ENCODE measurements at places on chromosomes 2 and 18.

GRCh38 chr2:8790739-8791162 is 46.7 kb downstream of the KIDINS220 start:
- no peak overlapping the region for H3K27ac ChIP-seq
- H3K36me3 ChIP-seq: peaks cover 37% of the 10 kb centered on the region
- H3K27me3 ChIP-seq: no peaks in the 10 kb centered on the region
- H3K4me3 ChIP-seq: no peak overlapping the region

GRCh38 chr2:43453179-43454170 is 142.4 kb downstream of the THADA start:
- no peak for DNase-seq
- no peaks in the 10 kb centered on the region for H3K27me3 ChIP-seq
- no peak overlapping the region for H3K4me3 ChIP-seq
- H3K4me1 ChIP-seq: peaks cover 29% of the 10 kb centered on the region
- no peak overlapping the region for H3K27ac ChIP-seq
- peaks cover 22% of the 10 kb centered on the region for H3K36me3 ChIP-seq

GRCh38 chr2:241770936-241771285 is 5.7 kb upstream of the GAL3ST2 start:
- no peaks in the 10 kb centered on the region for H3K36me3 ChIP-seq
- no peak overlapping the region for H3K4me3 ChIP-seq
- H3K27ac ChIP-seq: no peak overlapping the region
- H3K27me3 ChIP-seq: no peaks in the 10 kb centered on the region
- DNase-seq: no peak

GRCh38 chr2:160454070-160454797 is 39.4 kb downstream of the RBMS1 start:
- peaks cover 6% of the 10 kb centered on the region for H3K4me1 ChIP-seq
- no peaks in the 10 kb centered on the region for H3K27me3 ChIP-seq
- no peak for DNase-seq
- peaks cover 5% of the 10 kb centered on the region for H3K36me3 ChIP-seq
- H3K4me3 ChIP-seq: no peak overlapping the region

DNA sequence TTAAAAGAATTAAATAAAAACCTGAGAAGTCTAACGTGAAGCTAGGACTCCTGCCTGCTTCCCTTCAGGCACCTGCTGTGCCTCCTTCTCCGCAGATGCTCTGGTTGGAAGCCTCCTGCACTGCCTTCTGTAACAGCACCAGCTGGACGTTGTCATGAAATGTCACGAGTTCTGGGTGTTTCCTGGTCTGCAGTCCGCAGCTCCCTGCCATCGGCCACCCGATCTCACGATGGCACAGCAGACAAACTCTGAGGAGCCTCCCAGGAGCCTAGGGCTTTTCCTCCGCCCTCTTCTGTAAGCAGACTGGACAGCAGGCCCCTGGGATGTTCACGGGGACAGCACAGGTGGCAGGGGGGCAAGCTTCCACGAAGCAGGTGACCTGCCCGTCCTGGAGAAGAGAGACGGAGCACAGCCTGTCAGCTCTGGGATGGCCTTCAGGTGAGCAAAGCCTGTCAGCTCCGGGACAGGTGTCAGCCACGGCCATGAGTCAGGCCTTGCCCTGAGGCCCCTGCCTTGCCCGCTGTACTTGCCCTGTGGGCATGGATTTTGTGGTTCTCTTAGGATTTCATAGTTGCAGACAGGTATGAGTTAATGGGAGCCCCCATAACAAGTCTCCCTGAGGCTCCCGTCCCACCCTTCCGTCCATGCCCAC is 110.3 kb downstream of the PXDN start:
- no peaks in the 10 kb centered on the region for H3K27me3 ChIP-seq
- DNase-seq: no peak
- H3K27ac ChIP-seq: no peak overlapping the region
- H3K36me3 ChIP-seq: no peaks in the 10 kb centered on the region
- H3K4me1 ChIP-seq: no peaks in the 10 kb centered on the region

GRCh38 chr2:44071454-44072046 is 75.8 kb upstream of the LRPPRC start:
- H3K27me3 ChIP-seq: peaks cover 2% of the 10 kb centered on the region
- H3K4me1 ChIP-seq: no peaks in the 10 kb centered on the region
- H3K4me3 ChIP-seq: no peak overlapping the region
- no peak for DNase-seq
- H3K27ac ChIP-seq: no peak overlapping the region

DNA sequence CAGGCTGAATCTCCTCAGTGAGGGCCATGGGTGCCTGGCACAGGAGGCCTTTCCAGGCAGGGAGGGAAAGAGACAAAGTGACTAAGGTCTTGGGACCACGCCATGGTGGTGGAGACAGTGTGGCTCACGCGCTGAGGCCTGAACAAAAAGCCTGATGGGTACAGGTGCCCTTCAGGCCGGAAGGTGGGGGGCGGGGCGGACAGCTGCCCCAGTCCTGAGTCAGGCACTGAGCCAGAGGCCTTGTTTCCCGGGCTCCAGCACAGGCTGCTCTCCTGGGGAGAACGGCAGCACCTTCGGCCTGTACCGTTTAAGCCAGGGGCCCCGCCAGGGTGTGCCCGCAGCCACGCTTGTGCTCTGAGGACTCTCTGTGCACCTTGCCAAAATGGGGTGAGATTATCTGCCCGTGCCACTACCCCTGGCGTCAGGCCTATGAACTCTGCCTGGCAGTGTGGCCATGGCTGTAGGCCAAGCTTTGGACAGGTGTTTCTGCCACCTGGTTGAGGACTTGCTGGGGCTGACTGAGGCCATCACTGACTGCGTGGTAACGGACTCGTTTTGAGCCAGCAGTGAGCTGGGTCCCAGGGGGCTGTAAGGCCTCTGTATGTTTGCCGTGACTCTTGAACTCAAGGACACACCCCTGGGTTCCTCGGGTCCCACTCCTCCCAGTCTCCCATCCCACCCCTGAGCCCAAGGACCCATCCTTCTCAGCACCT is 31.7 kb upstream of the DNMT3A start:
- peaks cover 23% of the 10 kb centered on the region for H3K4me1 ChIP-seq
- H3K27ac ChIP-seq: no peak overlapping the region
- no peak overlapping the region for H3K4me3 ChIP-seq
- H3K36me3 ChIP-seq: peaks cover 9% of the 10 kb centered on the region

- H3K4me3 ChIP-seq: no peak overlapping the region
- DNase-seq: no peak
- peaks cover 1% of the 10 kb centered on the region for H3K27me3 ChIP-seq
- no peaks in the 10 kb centered on the region for H3K36me3 ChIP-seq
- H3K27ac ChIP-seq: no peak overlapping the region
- no peaks in the 10 kb centered on the region for H3K4me1 ChIP-seq
These were observed 195.4 kb upstream of the HDAC4 start for GRCh38 chr2:239596253-239596652.

GRCh38 chr2:74515271-74515980 is 1.2 kb downstream of the TLX2 start:
- H3K27ac ChIP-seq: peak overlapping the region; percentile 49
- peaks cover 66% of the 10 kb centered on the region for H3K27me3 ChIP-seq
- peak overlapping the region; percentile 77 for H3K4me3 ChIP-seq
- peaks cover 16% of the 10 kb centered on the region for H3K4me1 ChIP-seq
- DNase-seq: no peak

GRCh38 chr2:234565201-234565600 is 68.3 kb upstream of the ARL4C start:
- no peak for DNase-seq
- no peak overlapping the region for H3K27ac ChIP-seq
- H3K36me3 ChIP-seq: no peaks in the 10 kb centered on the region
- no peak overlapping the region for H3K4me3 ChIP-seq
- H3K27me3 ChIP-seq: peaks cover 2% of the 10 kb centered on the region

DNA sequence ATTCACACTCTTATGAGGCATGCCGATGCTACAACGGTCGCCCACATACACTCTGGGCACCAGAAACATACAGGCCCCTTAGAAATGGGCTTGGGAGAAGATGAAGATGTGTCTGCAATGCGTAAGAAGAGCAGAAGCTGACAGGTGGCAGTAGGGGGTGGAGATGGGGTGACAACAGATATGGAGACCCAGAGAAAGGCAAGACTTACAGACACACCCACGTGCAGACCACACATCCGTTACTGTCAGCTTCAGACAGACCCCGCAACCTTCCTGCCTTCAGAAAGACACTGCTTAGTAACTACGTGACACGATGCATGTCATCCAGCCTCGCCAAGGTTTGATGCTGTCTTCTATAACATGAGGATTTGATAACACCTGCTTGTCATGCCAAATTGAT is 89.5 kb downstream of the ZFP36L2 start:
- H3K4me1 ChIP-seq: peaks cover 76% of the 10 kb centered on the region
- peak; percentile 76 for DNase-seq
- peaks cover 8% of the 10 kb centered on the region for H3K36me3 ChIP-seq
- peak overlapping the region; percentile 94 for H3K27ac ChIP-seq
- H3K4me3 ChIP-seq: peak overlapping the region; percentile 51

GRCh38 chr2:172864182-172864581 is 128.5 kb downstream of the RAPGEF4 start:
- no peak for DNase-seq
- H3K4me1 ChIP-seq: no peaks in the 10 kb centered on the region
- H3K27ac ChIP-seq: no peak overlapping the region
- peaks cover 13% of the 10 kb centered on the region for H3K27me3 ChIP-seq

- peaks cover 58% of the 10 kb centered on the region for H3K27me3 ChIP-seq
- no peaks in the 10 kb centered on the region for H3K36me3 ChIP-seq
- no peak overlapping the region for H3K27ac ChIP-seq
- no peak overlapping the region for H3K4me3 ChIP-seq
These were observed 1.5 kb upstream of the INHBB start for GRCh38 chr2:120344214-120344975.

- no peaks in the 10 kb centered on the region for H3K27me3 ChIP-seq
- H3K4me1 ChIP-seq: no peaks in the 10 kb centered on the region
- no peak for DNase-seq
- H3K27ac ChIP-seq: no peak overlapping the region
- H3K36me3 ChIP-seq: no peaks in the 10 kb centered on the region
- H3K4me3 ChIP-seq: no peak overlapping the region
These were observed 284.9 kb downstream of the OSR1 start for GRCh38 chr2:19073522-19073921.

- peaks cover 74% of the 10 kb centered on the region for H3K4me1 ChIP-seq
- DNase-seq: peak; percentile 45
- peaks cover 9% of the 10 kb centered on the region for H3K36me3 ChIP-seq
- H3K27me3 ChIP-seq: no peaks in the 10 kb centered on the region
- H3K27ac ChIP-seq: peak overlapping the region; percentile 94
These were observed 1.7 kb downstream of the TMBIM1 start for GRCh38 chr2:218290316-218291261.

- peaks cover 4% of the 10 kb centered on the region for H3K27me3 ChIP-seq
- no peaks in the 10 kb centered on the region for H3K4me1 ChIP-seq
- H3K4me3 ChIP-seq: no peak overlapping the region
- DNase-seq: no peak
- no peaks in the 10 kb centered on the region for H3K36me3 ChIP-seq
These were observed 23.6 kb downstream of the PARD6G start for GRCh38 chr18:80223581-80224148.

DNA sequence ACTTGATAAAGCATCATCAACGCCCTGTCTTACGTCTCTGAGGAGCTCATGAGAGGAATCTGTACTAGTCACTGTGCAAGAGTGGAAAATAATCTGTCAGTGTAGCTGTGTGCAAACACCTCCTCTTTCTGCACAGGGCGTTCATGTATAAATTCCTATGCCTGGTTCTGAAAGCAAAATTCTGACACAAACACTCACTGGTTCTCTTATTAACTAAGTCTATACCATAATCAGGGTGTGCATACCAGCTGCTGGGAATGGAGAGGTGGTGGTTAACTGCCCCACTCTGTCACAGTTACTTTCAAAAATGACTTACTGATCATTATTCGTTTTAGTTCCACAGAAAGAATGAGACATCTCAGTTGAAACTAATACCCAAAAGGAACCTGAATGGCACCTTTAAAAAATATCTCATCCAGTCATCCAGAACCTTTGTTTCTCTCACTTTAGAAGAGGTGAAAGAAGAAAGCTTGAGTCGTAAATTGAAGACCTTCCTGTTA is 35.7 kb downstream of the STK39 start:
- peaks cover 7% of the 10 kb centered on the region for H3K36me3 ChIP-seq
- peaks cover 53% of the 10 kb centered on the region for H3K4me1 ChIP-seq
- peak overlapping the region; percentile 0 for H3K4me3 ChIP-seq
- DNase-seq: no peak

DNA sequence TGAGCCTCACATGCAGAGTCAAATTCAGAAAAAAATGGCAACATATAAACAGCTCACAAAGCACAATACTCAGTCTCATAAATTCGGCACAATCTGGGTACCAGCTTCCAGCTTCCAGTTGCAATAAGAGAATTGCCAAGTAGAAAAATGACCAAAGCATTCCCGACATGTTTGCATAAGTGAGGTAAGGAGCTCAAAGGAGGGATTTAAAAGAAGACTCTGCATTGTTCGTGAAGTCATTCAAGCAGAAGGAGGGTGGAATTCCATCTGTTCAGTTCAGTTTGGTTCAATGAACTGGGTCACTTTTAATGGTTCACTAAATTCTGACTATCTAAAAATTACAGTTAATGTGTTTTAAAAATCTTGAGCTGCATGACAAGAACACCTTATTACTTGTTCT is 106.7 kb upstream of the KLHL14 start:
- no peak overlapping the region for H3K4me3 ChIP-seq
- H3K27ac ChIP-seq: no peak overlapping the region
- H3K4me1 ChIP-seq: no peaks in the 10 kb centered on the region
- H3K27me3 ChIP-seq: no peaks in the 10 kb centered on the region

- peaks cover 25% of the 10 kb centered on the region for H3K4me1 ChIP-seq
- no peak overlapping the region for H3K4me3 ChIP-seq
- no peak for DNase-seq
- H3K36me3 ChIP-seq: peaks cover 5% of the 10 kb centered on the region
These were observed 74.6 kb upstream of the ZFP36L2 start for GRCh38 chr2:43300781-43301583.

- no peaks in the 10 kb centered on the region for H3K27me3 ChIP-seq
- H3K4me3 ChIP-seq: no peak overlapping the region
- no peak for DNase-seq
- no peak overlapping the region for H3K27ac ChIP-seq
- H3K4me1 ChIP-seq: no peaks in the 10 kb centered on the region
These were observed 460.8 kb upstream of the REG3G start for GRCh38 chr2:78564666-78565065.

GRCh38 chr2:102055346-102055990 is 63.7 kb downstream of the IL1R2 start:
- H3K27me3 ChIP-seq: peaks cover 2% of the 10 kb centered on the region
- no peak for DNase-seq
- H3K36me3 ChIP-seq: peaks cover 1% of the 10 kb centered on the region
- no peak overlapping the region for H3K27ac ChIP-seq
- no peak overlapping the region for H3K4me3 ChIP-seq
- H3K4me1 ChIP-seq: no peaks in the 10 kb centered on the region

- H3K4me3 ChIP-seq: no peak overlapping the region
- peaks cover 10% of the 10 kb centered on the region for H3K4me1 ChIP-seq
- no peak overlapping the region for H3K27ac ChIP-seq
These were observed 21.1 kb downstream of the GPR35 start for GRCh38 chr2:240646176-240646899.

GRCh38 chr2:42345986-42346385 is 15.0 kb downstream of the COX7A2L start:
- no peak for DNase-seq
- H3K36me3 ChIP-seq: peaks cover 44% of the 10 kb centered on the region
- peaks cover 31% of the 10 kb centered on the region for H3K4me1 ChIP-seq

GRCh38 chr18:49249521-49249920 is 210.9 kb downstream of the DYM start:
- DNase-seq: no peak
- no peak overlapping the region for H3K27ac ChIP-seq
- H3K36me3 ChIP-seq: peaks cover 11% of the 10 kb centered on the region
- no peaks in the 10 kb centered on the region for H3K4me1 ChIP-seq
- no peaks in the 10 kb centered on the region for H3K27me3 ChIP-seq

Data from activated T-helper 1 cell treated with anti-CD3 and anti-CD28 coated beads, Interleukin-12 subunit alpha, Interleukin-12 subunit beta, Interleukin-2, Interleukin-4 antibody, amounts not matched to agents 30 ng/mL and 10 ng/mL and 1 ng/mL, durations not matched to agents 14 hours and 24 hours and 36 hours (primary cell).